ENCODE measurements at places on chromosomes 16 and 17.

GRCh38 chr17:70357190-70357589 lies 187.9 kb downstream of the KCNJ2 start:
- DNase-seq = no peak

DNA sequence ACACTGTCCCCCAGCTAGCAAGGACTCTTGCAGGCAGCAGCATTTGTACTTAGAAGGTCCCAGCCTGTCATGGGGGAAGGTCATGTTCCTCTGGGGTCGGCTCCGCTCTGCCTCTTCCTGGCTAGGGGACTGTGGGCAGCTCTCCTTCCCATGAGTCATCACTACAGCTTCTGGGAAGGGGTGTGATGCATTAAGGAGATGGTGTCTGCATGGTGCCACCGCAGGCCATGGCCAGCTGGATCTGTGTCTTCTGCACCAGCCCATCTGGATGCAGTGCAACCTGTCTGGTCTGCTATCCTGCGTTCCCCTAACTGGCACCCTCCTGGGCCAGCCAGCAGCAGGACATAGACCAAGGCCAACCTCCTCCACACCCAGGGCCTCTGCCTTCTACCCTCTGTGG lies 6.3 kb downstream of the STARD3 start:
- DNase-seq = no peak

GRCh38 chr16:68978303-68978954 lies 127.0 kb upstream of the HAS3 start:
- DNase-seq = no peak

- no peak for DNase-seq
Observed at GRCh38 chr16:73289232-73289631, 241.3 kb upstream of the ZFHX3 start.

- no peak for DNase-seq
Observed at GRCh38 chr17:6437466-6437865, 2.5 kb upstream of the AIPL1 start.

GRCh38 chr16:87489434-87490045 lies 3.3 kb downstream of the ZCCHC14 start:
- no peak for DNase-seq

GRCh38 chr16:82081264-82081663 lies 46.2 kb downstream of the HSD17B2 start:
- DNase-seq = no peak

- DNase-seq = no peak
Observed at GRCh38 chr17:32861981-32862380, 14.9 kb downstream of the MYO1D start.

DNA sequence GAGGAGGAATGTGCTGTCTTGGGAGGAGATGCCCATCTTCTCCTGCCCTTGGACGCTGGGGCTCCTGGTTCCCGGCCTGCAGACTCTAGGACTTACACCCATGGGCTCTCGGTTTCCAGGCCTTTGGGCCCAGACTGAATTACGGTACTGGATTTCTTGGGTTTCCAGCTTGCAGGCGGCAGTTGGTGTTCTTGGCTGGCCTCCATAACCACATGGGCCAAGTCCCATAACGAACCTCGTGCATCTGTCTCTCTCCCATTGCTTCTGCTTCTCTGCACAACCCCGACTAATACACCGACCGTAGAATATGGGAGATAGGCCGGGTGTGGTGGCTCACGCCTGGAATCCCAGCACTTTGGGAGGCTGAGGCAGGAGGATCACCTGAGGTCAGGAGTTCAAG lies 162.6 kb downstream of the SDK2 start:
- DNase-seq = peak; percentile 30

DNA sequence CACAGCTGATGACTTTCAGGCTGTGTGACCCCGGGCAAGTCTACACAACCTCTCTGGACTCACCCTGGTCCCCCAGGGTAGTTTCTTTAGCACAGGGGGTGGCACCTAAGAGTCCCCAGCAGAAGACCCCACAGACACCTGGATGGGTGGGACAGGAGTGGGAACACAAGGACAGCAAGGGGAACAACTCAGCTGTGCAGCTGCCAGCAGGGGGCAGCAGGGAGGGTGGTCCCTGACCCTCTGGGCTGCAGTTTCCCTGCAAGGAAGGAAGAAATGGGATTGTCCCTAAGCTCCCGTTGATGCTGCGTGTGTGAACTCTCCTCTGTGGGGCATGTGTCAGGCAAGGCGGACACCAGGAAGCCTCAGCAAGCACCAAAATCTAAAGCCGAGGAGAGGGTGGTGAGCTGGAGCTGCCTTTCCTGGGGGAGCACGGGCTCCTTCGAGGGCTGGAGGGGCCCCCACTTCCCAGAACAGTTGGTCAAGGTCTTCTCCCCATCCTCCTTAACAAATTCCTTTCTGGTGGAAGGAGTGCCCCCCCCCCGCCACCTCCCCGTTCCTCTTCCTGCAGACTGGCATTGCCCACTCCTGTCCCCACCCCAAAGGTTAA lies 24.1 kb upstream of the CDH5 start:
- no peak for DNase-seq

- no peak for DNase-seq
Observed at GRCh38 chr16:88392616-88393015, 9.9 kb downstream of the ZNF469 start.
